ENCODE measurements at places on chromosomes 2 and 18.
A peak's percentile ranks its signal among the peaks of the same experiment; 100 is the strongest.

- DNase-seq, result no peak
Observed at GRCh38 chr18:60060578-60060977, 160.8 kb downstream of the PMAIP1 start.

- no peak for DNase-seq
Observed at GRCh38 chr18:58645398-58645797, 16.5 kb upstream of the ALPK2 start.

DNA sequence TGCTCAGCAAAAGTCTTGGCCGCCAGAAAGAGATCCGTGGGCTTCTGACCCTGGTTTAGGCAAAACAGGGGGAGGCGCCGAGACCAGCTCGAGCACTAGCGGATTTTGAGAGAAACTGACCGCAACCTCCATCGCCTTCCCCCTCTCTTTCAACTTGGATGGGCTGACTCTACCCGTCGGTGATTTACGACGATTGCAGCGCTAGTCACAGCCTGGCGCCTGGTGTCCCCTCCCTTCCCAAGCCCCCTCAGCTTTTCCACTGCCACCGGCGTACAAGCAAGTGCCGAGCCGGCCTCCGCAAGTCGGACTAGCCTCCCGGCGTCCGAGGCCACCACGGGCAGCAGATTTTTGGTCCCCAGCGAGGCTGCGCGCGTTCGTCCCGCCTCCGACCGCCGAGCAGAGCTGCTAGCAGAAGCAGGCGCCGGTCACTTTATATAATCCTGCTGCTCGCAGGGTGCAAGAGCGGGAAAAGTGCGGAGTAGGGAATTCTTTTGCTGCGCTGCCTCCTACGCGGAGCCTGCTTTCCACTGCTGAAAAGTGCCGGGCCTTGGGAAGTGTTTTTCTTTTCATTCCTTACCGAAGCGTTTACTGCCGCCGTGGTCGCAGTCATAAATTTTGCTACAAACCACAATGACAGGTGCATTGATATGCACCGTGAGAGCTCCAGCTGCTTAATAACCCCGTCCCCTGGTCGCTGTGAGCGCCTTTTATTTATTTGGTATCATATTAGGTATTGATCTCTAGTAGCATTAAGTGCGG lies 7.7 kb downstream of the HOXD3 start:
- no peak for DNase-seq

- DNase-seq, result no peak
Observed at GRCh38 chr2:221524158-221524557, 47.9 kb downstream of the EPHA4 start.

- no peak for DNase-seq
Observed at GRCh38 chr2:32484937-32485336, 128.1 kb downstream of the BIRC6 start.

GRCh38 chr18:13276530-13277520 lies 58.3 kb downstream of the LDLRAD4 start:
- DNase-seq, result peak; percentile 96

DNA sequence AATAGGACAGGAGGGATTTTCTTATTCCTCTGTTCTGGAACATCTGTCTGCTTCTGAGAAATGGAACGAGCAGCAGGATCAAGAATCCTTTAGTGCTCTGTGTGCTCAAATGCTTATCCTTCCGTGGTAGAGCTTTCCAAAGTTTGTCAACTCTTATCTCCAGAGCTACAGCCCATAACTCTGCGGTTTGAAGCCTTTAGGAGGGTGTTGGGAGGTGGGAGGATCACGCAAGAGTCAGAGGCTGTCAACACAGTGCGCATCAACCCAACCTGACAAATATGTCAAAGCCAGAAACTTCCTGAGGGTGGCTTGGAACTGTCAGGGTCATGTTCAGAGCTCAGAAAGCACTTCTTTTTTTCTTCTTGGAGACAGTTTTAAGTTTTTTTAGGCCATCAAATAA lies 95.9 kb downstream of the CRIM1 start:
- no peak for DNase-seq

GRCh38 chr2:165407466-165407865 lies 62.0 kb upstream of the CSRNP3 start:
- no peak for DNase-seq

GRCh38 chr2:46806526-46806925 lies 109.1 kb downstream of the MCFD2 start:
- no peak for DNase-seq

- peak; percentile 85 for DNase-seq
Observed at GRCh38 chr18:46481048-46481846, 175.8 kb downstream of the LOXHD1 start.

DNA sequence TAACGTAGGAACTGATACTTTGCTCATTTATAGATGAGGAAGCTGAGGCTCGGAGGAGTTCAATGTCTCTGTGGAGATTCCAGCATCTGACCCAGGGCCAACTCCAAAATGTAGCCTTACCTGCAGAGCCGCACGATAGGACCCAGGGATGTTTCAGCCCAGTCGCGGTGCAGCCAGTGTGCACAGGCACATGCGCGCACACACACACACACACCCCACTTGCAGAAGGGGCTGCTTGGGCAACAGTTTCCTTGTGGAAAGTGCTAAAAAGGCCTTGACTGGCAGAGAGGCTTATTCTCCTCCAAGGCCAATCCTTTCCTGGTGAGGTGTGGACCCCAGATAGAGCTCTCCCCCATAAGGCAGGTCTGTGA lies 101.7 kb downstream of the ZFP36L2 start:
- DNase-seq, result no peak

- peak; percentile 59 for DNase-seq
Observed at GRCh38 chr2:70087702-70088597, 673 bp downstream of the PCBP1 start.

GRCh38 chr2:170924969-170925368 lies 4.1 kb upstream of the GORASP2 start:
- no peak for DNase-seq

DNA sequence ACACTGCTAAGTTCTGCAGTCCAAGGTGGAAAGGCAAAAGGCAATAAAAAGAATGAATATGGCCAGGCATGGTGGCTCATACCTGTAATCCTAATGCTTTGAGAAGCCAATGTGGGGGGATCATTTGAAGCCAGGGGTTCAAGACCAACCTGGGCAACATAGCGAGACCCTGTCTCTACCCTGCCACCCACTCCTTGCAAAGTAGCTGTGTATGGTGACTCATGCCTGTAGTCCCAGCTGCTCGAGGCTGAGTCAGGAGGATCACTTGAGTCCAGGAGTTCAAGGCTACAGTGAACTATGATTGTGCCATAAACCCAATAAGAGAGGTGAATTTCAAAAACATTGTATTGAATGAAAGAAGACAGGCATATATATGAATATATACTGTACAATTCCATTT lies 2.4 kb downstream of the MYL12B start:
- DNase-seq, result no peak

DNA sequence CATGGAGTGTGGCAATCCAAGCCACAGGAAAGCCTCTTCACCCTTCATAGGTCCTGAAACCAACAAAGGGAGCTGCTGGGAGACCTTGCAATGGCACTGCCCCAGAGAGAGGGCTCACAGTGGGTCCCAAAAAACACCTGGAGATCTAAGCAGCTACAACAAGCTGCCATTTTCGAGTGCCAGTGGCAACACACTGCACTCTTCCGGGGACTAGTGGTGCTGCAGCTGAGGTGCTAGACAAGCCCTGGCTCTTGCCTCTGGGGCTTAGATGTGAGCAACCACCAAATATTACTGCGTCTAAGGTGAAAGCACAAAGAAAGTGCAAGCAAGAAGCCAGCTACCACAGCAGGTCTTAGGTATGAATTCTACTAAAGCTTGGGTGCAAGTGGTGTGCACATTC lies 192.9 kb downstream of the NOL4 start:
- no peak for DNase-seq

DNA sequence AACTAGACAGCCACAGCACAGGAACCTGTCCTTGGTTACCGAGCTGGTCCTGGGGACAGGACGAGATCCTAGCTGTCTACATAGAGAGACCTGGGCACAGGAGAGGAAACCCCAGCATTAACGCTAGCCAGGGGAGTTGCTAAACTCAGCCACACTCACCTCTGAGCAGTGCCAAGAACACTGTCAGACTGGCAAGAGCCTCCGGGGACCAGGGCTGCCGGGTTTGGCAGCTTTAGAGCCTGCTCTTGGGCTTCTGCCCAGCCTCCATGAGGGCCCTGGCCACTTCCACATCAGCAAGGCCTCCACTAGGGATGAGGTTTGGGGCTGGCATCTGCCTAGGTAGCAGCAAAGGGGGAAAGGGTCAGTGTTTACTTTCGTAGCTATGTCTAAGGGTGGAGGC lies 6.7 kb downstream of the TMBIM1 start:
- peak; percentile 67 for DNase-seq

- DNase-seq, result peak; percentile 83
Observed at GRCh38 chr2:177147093-177147694, 65.4 kb upstream of the HNRNPA3 start.

DNA sequence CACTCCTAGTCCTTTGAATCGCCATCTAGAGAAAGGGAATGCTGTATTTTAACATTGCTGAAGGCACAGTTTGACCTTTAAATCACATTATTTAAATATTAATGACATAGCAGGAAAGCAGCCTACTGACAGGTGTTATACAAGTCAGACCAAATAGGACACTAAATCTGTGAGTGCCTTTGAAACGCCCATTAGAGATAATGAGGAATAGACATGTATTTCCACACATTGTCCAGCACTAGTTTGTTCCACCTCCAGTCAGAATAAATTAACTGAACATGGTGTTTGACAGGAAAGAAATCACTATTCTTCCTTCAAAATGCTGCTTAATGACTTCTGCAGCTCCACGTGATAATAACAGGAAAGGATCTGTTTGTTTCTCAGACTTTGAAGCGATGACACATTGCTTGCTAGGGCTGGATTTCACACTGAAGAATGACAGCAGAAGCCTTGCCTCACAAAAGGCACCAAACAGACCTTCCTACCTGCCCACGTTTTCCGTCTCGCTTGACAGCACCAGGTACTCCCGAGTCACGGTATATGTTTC lies 90.5 kb upstream of the DDX18 start:
- no peak for DNase-seq

- DNase-seq, result peak; percentile 95
Observed at GRCh38 chr18:34493099-34493544, 217.0 kb upstream of the DTNA start.

DNA sequence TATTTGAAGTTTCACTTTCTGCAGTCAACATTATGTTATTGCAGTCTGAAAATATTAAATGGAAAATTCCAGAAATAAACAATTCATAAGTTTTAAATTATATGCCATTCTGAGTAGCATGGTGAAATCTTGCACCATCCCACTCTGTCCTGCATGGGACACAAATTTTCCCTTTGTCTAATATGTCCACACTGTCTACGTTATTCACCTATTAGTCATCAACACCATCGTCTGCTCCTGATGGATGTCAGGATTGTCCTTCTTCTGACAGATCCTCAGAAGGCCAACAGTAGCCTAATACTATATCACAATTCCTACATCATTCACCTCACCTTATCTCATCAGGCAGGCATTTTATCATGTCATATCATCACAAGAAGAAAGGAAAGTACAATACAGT lies 163.1 kb downstream of the TXNL1 start:
- DNase-seq, result no peak

- no peak for DNase-seq
Observed at GRCh38 chr2:152394326-152394725, 59.4 kb downstream of the FMNL2 start.

DNA sequence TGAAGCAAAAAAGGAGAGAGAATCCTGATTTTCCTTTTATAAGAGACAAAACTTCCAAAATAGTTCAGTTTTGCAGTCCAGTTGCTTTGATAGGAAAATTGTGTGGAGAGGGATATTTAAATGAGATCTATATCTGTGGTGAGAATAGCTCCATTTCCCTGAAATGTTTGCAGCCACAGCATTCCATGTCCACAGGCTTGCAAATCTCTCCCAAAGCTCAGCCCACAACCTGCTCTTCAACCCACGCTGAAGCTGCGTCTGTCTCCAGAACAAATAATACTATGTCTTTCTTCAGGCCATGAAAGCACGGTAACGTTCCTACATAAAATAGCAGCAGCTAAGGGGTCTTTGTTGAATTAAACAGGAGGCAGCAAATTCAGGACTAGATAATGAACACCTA lies 31.8 kb downstream of the TMEM17 start:
- DNase-seq, result peak; percentile 26

GRCh38 chr2:63424329-63425078 lies 163.8 kb downstream of the WDPCP start:
- DNase-seq, result peak; percentile 4

GRCh38 chr2:240579071-240579762 lies 7.3 kb upstream of the CAPN10 start:
- no peak for DNase-seq

DNA sequence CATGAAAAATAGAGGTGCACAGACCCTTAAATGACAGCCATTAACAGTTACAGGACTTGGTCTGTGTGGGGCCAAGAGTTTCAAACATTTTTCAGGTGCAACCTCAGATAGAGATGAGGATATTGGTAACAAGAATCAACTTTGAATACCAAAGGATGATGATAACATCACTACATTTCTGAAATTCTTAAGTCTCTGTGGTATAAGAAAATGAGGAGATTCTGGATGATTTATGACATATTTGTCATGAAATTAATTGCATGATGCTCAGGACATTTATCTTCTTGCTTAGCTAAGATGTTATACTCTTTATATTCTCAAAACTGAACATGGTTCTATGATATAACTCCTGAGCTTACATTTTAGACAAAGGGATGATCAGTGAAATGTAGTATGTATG lies 471.8 kb upstream of the CWC22 start:
- DNase-seq, result no peak

DNA sequence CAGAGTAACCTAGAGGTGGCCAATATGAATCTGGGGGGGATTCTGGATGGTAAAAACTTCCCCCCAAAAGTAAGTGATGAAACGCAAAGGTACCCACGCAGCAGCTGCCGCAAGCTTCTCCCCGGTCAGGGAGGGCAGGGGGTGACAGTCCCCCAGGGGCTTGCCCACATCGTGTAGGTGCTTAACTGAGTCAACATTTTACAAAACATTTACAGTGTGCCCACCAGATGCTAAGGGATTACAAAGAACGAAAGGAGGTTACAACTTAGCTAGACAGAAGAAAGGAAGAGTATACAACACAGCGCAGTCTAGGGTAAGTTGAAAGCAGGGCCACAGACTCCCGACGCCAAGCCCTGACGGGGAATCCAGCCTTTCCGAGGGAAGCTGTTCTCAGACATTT lies 45.6 kb downstream of the LPIN2 start:
- DNase-seq, result no peak

DNA sequence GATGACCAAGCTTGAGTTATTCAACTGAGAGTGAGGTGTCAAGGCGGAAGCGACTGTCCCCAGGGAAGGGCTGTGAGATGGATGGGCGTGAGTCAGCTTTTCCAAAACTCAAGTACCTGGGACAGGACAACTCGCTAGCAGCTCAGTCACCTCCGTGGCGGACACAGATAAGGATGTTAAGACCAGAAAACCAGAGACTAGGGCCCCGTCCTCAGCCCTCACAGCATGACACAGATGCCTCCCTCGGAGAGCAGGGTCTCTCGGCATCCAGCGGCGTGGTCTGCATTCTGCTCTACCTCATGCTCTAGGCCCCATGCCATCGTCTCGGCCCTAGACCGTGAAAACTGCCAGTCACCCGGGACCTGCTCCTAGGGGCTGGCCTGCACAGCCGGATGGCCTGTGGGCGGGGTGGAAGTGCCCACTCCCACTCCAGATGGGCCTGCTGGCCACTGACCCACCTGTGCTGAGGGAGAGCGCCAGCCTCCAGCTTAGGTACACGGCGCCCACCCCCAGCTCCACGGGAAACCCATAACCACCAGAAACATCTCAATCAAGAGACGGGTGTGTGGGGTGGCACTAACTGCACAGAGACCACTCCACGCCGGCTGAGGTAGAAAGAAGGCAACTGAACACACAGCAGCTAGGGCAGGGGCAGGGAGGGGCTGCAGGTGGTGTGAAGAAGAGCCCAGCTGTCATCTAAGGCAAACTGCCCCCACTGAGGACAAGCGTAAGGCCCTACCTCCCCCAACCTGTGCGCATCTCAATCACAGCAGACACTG lies 39.8 kb downstream of the ANO7 start:
- no peak for DNase-seq
